ENCODE measurements at places on chromosomes 6 and 20.

DNA sequence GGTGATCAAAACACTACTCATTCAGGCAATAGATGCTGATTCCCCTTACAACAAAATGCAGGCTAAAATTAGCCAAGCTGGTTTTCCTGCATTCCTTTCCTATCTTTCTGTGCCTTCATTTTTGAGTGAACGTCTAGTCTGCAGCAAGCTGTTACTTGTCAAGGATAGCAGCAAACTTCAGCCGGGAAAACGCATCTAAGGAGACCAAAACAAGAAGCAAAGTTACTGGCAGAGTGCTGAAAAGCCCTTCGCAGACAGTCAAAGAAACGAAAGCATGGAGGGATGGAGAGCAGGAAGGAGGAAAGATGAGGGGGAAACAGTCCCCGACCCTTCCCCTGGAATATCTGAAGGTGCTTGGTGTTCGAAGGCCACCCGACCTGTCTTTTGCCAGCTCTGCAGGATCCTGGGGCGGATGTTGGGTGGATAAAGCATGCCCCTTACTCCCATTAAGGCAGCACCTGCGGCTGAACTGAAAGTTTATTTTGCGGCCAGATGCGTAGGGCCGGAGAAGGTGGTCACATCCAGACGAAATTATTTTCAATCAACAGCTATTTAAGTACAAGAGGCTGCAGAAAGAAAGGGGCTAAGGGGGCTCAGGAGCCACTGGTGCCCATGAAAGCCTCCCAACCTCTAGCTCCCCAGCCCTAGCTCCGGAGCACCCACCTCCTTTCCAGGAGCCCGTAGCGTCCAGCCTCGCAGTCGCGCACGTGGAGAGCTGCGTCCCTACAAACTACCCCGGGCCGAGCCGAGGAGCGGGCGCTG, 538 bp downstream of the FERMT1 start:
- no peak for DNase-seq

DNA sequence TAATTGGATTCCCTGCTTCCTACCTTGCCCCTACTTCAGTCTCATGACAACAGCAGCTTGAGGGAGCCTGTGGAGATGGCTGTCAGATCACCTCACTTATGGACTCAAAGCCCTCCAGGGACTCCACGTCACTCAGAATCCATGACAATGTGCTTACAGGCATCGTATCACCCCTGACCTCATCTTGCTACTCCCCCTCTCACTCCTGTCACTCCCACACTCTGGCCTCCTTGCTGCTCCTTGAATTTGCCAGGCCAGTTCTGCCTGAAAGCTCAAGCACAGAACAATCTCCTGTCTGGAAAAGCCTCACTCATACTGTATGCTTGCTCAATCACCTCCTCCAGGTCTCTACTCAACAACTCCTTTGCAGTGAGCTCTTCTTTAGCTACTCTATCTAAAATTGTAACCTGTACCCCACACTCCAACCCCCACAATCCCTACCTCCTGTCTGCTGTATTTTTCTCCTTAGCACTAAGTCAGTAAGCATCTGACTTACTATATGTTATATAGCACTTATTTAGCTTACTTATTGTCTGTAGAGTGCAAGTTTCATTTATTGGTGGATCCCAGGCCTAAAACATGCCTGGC, 10.7 kb upstream of the GSTA4 start:
- DNase-seq, result no peak

- DNase-seq, result no peak
Observed at GRCh38 chr6:11994875-11995461, 17.1 kb upstream of the HIVEP1 start.

DNA sequence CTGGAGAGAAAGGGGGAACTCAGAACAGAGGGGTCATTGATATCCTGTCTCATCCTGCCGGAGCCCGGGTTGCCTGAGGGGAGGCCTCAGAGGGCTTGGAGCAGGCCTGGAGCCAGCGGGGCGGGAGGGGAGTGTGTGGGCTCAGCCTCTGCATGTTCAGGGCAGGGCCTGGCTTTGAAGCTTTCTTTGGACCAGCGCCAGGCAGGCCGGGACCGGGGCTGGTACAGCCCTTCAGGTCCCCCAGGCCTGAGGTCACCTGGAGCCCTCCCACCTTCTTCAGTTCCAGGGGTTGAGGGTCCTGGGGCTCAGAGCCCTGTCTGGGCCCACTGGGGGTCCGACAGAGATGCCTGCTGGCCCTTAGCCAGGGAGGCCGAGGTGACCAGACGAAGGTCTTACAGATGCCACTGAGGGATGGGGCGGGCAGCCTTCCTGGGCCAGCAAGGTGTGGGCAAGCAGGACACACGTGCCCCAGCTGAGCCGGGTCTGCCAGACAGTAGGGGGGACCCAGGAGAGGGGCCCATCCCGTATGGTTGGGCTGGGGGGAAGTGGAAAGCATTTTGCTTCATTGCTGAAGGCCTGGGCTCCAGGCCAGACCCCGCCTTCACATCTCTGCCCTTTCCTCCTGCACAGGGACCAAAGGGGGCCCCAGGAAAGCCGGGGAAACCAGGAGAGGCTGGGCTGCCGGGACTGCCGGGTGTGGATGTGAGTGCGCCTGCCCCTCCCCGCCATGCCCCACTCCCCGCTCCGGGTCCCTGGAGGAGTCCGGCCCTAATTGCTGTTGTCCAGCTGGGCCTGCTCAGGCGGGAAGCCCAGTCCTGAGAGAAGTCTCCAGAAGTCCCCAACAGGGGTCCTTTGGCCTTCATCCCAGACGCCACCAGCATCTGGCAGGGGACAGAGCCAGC, 2.0 kb downstream of the COL9A3 start:
- DNase-seq, result no peak

- no peak for DNase-seq
Observed at GRCh38 chr6:35678021-35678654, 10.6 kb downstream of the FKBP5 start.

DNA sequence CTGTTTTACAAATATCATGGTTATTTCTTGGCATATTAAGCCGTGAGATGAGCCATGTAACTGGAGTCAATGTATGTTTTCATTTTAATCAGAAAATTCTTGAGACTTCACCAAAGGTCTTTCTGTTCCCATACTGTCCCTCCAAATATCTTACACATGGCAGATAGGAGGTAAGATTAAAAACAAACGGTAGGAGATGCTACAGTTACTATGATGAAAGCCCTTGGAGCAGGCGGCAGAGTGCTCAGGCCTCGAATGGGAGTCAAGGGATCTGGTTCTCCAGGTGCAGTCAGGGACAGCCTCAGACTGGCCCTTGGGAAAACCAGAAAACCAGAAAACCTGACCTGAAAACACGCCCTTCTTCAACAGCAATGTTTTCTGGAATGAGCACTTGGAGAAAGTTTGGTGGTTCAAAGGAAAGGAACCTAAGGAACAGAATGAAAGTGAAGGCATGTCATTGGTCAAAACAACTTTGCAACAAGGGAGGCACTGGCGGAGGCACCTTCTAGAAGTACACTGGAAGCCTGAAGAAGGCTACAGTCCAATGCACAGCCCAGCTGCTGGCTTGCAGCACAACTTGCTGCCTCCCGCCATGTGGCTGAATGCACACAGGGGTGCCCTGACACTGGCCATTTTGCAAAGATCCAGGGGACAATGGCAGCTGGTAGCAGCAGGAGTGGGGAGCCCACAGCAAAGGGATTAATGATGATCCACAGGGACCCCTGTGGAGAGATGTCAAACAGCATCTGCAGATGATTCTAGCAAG, 17.4 kb upstream of the FOXO3 start:
- DNase-seq, result no peak

DNA sequence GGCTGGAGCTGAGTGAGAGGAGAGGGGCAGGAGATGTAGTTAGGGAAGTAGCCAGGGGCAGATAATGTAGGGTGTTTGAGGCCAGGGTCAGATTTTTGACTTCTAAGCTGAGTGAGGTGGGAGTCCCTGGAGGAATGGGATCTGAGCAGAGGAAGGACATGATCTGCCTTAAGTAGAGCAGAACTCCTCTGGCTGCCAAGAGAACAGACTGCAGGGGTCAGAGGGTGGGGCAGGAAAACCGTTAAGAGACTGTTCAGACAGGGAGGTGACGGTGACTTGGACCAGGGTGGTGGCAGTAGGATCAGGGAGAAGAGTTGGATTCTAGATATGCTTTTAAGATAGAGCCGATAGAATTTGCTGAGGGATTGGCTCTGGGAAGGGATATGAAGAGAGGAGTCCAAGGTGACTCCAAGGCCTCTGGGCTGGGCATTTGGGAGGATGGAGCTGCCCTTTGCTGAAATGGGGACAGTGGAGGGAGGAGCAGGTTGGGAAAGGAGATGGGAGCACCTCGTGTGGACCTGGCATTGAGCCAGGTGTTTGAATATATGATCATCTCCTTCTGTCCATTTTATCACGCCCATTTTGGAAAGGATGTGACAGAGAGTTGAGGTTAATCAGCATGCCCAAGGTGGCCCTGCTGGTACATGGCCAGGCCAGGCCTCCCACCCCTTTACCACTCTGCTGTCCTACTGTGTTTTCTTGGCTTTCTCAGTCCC, 18.8 kb downstream of the EYA2 start:
- DNase-seq, result no peak

DNA sequence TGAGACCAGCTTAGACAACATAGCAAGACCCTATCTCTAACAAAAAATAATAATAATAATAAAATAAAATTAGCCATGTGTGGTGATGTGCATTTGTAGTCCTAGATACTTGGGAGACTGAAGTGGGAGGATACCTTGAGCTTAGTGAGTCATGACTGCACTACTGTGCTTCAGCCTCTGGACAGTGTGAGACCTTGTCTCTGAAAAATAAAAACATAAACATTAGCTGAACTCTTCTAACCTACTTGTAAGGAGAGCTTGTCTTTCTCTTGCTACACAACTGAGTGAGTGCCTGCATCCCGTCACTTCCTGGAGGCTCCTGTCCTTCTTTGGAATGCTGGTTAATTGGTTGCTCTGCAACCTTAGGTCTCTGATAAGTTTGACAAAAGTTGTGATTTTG, 5.1 kb upstream of the DBNDD2 start:
- no peak for DNase-seq

- no peak for DNase-seq
Observed at GRCh38 chr6:100453701-100454521, 10.8 kb downstream of the SIM1 start.

GRCh38 chr20:24776755-24777271, 172.3 kb upstream of the CST7 start:
- no peak for DNase-seq

DNA sequence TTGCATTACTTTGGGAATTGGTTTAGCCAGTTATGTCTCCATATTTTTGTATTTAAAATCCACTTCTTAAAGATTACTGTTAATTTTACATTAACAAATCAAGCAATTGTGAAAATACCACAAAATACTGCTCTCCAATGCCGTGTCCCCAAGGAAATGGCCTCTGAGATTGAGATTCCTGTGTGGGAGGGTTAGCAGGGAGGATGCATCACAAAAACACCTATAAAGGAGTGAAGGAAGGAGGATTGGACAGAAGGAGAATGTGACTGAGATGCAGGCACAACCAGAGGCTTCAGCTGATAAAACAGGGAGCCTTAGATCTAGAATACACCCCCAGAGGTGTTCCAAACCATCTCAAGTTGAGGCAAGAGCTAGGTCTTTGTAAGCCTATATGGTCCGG, 34.2 kb upstream of the NKAIN2 start:
- DNase-seq, result no peak

DNA sequence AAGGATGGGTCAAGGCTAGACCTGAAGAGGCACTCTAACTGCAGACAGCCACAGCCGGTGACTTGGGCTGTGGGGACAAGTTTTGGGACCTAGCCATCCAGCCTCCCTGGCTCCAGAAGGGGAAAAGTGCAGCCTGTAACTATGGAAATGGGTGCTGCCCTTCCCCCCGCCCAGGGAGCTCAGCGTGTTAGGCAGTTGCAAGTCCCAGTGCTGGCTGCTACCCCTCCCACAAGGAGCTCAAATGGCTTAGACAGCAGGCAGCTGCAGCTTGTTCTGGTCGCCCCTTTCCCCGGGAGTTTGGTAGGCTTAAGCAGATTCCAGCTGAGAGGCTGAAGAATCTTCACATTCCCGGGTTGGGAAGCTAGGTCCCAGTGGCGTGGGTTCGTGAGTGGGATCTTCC, 162.6 kb downstream of the FAM83B start:
- no peak for DNase-seq

- DNase-seq, result no peak
Observed at GRCh38 chr6:113623129-113623528, 234.0 kb upstream of the MARCKS start.

- DNase-seq, result no peak
Observed at GRCh38 chr6:76876922-76877553, 586.3 kb downstream of the HTR1B start.

DNA sequence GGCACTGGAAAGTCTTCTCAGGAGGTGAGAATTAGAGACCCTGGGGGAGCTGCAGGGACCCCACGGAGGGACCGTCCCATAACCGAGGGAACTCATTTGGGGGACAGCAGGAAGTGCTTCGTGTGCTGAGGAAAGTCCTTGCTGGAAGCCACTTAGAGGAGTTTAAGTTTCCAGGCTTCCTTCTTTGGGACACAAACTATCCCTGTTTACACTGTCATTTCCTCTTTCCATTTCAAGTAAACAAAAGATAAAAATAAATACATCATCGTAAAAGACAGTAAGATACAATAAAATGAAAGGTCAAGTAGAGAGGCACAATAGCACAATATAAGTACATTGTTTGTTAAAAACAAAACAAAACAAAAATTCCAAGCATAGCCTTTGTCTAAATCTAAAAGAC, 101.2 kb downstream of the TTLL2 start:
- no peak for DNase-seq

DNA sequence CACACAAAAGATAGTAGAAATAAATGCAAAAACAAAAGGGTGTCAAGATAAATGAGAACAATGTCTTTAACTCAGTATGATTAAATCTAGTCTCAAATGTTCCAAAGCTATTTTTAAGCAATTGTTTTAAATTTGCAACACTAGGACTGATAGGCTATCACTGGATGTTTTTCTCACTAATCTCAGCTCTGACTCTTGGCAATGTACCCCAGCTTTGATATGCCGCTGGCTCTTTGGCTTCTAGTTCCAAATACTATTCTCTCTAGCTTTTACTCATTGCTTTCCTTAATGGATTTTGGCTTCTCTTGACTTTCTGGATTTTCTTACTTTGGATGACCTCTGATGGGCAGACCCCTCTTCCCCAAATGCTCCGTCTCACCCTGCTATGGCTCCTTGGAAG, 116.0 kb upstream of the SLC35B3 start:
- no peak for DNase-seq

DNA sequence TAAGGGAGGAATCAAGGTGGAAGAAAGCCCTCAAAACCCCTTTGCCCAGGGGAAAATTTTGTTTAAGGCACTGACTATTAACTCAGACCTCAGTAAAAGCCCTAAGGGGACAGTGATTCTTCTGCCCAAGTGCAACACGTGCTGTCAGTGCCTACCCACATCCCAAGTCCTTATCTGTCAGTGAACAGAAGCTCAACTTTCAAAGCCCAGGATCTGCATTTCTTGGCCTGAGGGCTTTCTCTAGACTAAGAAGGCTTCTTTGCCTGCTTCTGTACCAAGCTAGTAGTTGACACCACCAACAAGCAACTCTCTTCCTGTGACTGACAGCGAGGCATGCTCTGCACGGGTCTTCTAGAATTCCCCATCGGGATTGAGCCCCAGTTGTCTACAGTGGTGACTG, 416.0 kb upstream of the SPTLC3 start:
- DNase-seq, result no peak

GRCh38 chr6:130026859-130027258, 8.5 kb downstream of the L3MBTL3 start:
- no peak for DNase-seq

- DNase-seq, result no peak
Observed at GRCh38 chr6:98836962-98837944, 2.9 kb downstream of the POU3F2 start.
